ENCODE measurements at places on chromosomes 1 and 21. TPM values are rescaled to one million over a fixed set of nuclear protein-coding genes. Genes with fewer than 3 reads are reported as not detected.

Gene HSPG2
- 3.8 TPM for total RNA-seq

DNA sequence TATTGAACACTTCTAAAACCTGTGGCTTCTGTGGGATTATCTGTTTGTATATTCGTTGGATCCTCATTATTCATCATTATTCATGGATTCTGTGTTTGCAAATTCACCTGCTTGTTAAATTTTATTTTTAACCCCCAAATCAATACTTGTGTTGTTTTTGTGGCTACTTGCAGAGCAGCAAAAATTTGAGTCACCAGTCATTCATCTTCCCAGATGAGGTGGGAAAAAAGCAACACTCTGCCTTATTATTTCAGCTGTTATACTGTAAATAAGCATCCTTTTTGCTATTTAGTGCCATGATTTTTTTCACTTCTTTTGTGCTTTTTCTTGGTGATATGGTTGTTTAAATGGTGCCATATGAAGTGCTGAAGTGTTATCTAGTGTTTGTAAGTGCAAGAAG lies 56.7 kb downstream of the RASAL2 start:
- DNase-seq: no peak

DNA sequence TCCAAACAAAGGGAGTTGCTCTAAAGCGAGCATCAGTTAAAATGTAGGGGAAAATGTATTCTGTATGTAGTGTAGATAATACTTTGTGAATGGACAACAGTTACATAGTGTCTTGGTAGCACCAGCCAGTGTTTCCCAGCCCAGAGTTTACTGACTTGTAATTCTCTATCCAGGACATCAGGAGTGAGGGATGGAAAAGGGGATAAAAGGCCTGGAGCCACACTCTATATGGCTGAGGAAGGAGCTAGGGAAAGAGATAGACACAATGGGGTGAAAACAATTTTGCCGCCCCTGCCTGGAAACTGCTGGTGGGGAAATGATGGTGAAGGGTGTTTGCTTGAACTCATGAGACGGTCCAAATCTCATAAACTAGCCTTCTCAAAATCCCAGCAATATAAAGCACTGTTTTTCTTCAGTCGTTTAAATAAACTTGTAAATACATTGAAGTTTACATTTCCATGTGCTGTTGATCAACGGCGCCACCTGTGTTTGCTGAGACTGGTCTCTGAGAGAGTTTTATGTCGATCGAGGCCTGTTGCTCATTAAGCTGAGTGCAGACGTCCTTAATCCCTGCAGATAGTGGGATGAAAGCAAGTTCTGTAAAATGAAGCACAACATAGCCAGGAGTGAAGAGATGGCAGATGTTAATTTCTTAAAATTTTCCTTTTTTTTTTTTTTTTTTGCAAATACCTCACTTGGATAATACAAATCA lies 27.9 kb upstream of the AGO1 start:
- DNase-seq: no peak

GRCh38 chr1:61887076-61887867 lies 145.0 kb downstream of the PATJ start:
- no peak for DNase-seq

- no peak for DNase-seq
Measured at GRCh38 chr1:211932933-211933254, 102.3 kb upstream of the LPGAT1 start.

All from activated CD8-positive, alpha-beta T cell treated with anti-CD3 and anti-CD28 coated beads, Interleukin-2, amount 10 ng/mL, durations not matched to agents 7 days and 5 days (primary cell).